ENCODE measurements at places on chromosomes 3 and 15.

GRCh38 chr3:63933459-63933858, 21.3 kb upstream of the SCAANT1 start:
- no peak for DNase-seq

GRCh38 chr3:102614021-102614569, 179.3 kb downstream of the ZPLD1 start:
- no peak for DNase-seq

- peak; percentile 45 for DNase-seq
Measured at GRCh38 chr3:50583897-50584296, 14.6 kb downstream of the HEMK1 start.

GRCh38 chr15:60184579-60184978, 180.5 kb downstream of the FOXB1 start:
- peak; percentile 38 for DNase-seq

All from MCF 10A (cell line).